ENCODE measurements at places on chromosomes 4 and X. TPM values are rescaled to one million over a fixed set of nuclear protein-coding genes. Genes with fewer than 3 reads are reported as not detected.

DNA sequence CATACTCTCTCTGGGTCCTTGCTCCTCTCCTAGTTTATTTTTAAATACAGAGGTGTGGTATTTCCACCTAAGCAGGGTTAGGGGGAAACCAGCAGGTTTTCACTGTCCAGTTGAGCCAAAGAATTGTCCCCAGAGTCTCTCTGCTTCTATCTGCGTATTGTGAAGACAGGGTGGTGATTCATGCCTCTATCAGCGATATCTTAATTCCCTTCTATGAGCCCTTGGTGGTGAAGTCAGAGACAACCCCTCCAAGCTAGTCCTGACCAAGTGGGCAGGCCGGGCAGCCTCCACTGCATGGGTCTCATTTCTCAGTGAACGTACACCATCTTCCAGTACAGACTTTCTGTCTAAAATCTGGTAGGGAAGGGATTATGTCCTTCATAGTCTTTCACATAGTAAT is 100.5 kb upstream of the GPR34 start:
- DNase-seq, result no peak

- no peak for DNase-seq
Observed at GRCh38 chrX:108264376-108264775, 172.8 kb downstream of the ATG4A start.

GRCh38 chrX:143231492-143231891 is 205.8 kb downstream of the SPANXN4 start:
- DNase-seq, result no peak

DNA sequence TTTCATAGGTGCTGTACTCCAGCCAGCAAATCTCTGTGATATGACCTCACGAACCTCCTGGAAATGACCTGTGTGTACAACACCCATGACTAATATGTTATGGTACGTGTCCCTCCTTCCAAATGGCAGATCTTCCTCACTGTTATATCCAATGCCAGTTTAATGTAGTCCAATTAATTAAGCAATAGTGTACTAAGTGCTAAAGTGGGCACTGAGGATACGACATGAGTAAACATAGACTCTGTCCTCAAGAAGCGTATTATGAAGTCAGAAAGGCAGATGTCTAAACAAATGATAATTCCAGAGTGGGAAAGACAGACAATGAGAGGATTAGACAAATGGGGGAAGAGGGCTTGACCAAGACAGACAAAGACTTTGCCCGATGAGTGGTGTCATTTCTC is 33.9 kb downstream of the GPRIN3 start:
- DNase-seq, result peak; percentile 22

- DNase-seq, result no peak
Observed at GRCh38 chr4:3239303-3239702, 9.7 kb upstream of the MSANTD1 start.

GRCh38 chr4:20195071-20195885 is 56.4 kb upstream of the SLIT2 start:
- DNase-seq, result no peak

- no peak for DNase-seq
Observed at GRCh38 chrX:11446336-11446735, 153.1 kb downstream of the AMELX start.

GRCh38 chr4:169869490-169869889 is 111.7 kb upstream of the HPF1 start:
- no peak for DNase-seq

GRCh38 chrX:43958529-43958928 is 14.7 kb downstream of the NDP start:
- DNase-seq, result peak; percentile 71

DNA sequence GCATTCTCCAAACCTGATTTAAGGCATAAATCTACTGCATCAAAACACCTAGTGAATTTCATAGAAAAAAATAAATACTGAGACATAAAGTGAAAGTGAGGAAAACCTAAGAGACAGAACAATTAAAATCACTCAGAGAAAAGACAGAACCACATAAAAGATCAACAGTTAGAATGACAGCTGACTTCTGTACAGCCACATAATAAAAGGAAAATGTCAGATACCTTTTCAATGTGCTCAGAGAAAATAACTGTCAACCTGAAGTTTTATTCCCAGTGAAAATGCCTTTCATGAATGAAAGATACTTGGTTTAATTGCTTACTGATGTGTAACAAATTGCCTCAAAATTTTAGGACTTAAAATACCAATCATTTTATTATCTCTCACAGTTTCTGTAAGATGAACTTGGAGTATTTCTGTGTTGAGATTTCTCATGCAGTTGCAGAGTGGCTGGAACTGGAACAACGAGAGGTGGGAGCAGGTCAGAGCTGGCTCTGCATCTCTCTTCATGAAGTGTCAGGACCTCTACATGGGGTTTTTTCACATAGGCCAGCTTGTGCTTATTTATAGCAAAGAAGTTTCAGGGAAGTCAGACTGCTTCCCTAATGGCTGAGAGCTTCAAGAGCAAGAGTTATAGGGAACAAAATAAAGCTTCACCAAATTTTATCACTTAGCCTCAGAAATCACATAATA is 11.9 kb upstream of the POF1B start:
- no peak for DNase-seq

GRCh38 chr4:6767748-6768538 is 14.6 kb upstream of the KIAA0232 start:
- no peak for DNase-seq

GRCh38 chr4:2596611-2597010 is 60.2 kb downstream of the FAM193A start:
- no peak for DNase-seq

DNA sequence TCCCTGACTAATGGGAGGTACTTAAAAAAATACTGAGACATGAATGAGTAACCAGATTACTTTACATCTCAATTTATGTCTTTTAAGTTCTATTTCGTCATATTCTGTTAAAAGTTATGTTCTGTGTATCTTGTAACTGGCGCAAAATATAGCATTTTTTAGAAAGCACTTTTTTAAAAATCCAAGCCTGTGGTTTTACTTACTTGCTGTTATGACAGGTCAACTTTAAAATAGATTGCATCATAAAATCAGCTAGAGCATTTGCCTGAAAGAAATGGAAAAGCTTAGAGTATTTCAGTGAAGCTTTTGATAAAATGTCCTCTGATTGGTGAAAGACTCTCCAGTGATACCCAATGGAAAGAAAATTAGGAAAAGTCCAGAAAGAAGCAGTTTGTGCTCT is 1892.3 kb upstream of the TENM3 start:
- DNase-seq, result no peak

GRCh38 chrX:54921427-54922021 is 900 bp downstream of the TRO start:
- DNase-seq, result no peak

DNA sequence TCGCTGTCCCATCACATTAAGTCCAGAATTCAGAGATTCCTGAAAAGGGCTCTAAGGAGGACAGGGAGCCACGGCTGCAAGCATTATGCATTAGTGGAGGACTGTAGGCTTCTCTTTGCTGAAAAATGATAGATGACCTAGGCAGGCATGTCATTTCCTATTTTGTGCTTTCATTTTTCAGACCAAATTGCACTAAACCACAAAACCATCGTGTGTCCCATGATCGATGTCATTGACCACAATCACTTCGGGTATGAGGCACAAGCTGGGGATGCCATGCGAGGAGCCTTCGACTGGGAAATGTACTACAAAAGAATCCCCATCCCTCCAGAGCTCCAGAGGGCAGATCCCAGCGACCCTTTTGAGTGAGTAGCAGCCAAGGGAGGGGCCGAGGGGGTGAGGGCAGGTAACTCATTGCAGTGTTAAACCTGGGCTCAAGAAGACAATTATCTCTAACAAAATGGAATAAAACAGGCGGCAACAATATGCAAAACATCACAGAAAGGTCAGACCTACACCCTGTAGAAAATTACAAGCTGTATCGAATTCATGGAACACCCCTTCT is 355.2 kb upstream of the GALNT7 start:
- no peak for DNase-seq

DNA sequence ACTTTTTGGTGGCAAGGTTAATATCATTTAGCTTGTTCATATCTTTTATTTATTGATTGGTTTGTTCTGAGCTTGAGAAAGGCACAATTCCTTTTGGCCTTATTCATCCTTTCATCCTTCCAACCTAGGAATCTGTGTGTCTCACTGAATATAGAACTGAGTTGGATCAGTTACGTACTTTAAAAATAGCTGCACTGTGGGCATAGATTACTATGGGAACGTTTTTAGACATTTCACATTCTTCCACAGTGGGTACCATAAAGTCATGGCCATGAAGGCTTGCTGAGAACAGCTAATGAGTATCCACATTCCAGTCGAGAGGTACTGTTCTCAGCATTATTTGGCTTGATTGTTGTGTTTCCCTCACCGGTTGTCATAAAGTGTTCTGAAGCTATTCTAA is 217.0 kb upstream of the DKK2 start:
- no peak for DNase-seq

- DNase-seq, result no peak
Observed at GRCh38 chr4:36651253-36651652, 369.8 kb downstream of the DTHD1 start.

GRCh38 chr4:181559637-181560036 is 683.6 kb upstream of the TENM3 start:
- no peak for DNase-seq

GRCh38 chr4:8355306-8355705 is 85.2 kb downstream of the ACOX3 start:
- DNase-seq, result no peak

DNA sequence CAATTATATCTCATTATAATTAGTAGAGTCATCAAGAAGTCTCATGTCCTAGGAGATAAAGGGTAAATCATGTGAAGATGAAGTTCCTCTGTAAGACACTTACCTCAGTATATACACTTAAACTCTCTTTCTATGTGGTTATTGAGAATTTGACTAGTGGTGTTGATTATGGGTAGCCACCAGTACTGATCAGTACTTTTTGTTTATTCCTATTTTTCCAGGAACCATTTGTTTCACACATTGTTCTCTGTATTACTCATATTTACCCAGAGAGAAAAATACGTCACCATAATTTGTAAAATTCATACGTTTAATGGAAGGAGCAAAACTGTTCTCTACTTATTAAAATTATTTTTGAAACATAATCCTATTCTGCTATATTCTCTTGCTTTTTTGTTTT is 55.8 kb upstream of the PRDM8 start:
- DNase-seq, result no peak

DNA sequence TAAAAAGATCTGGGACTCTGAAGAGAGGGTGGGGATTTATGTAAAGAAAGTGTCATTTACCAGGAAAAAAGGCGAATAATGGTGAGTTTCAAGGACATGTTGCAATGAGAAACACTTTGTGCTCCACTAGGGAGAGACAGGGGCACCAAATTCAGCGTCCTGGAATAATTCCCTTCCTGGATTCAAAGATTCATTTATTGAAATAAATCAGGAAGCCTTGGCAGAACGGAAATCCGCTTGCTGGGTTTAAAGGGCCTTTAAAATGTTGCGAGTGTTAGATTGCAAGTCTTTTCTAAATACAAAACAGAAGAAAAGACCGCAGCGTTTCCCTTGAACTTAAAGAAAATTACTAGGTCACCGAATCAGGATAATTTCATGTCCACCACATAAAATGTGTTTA is 3.8 kb upstream of the ZIC3 start:
- DNase-seq, result no peak

DNA sequence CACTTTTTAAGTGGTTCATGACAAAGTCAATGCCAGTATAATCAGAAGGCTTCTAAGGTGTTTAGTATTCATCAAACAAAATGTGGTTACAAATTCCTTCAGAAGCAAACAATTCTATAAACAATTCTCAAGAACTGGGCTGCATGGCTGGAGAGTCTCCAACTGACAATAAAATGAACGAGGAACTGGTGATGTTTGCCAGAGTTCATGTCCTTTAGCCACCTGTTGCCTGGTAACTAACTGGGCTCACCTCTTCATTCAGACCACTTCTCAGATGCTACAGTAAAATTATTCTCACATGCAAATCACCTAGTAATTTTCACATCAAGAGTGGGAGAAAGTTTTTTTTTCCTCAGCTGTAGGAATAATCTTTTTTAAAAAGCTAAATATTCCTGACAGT is 53.3 kb downstream of the CAMK2D start:
- no peak for DNase-seq

DNA sequence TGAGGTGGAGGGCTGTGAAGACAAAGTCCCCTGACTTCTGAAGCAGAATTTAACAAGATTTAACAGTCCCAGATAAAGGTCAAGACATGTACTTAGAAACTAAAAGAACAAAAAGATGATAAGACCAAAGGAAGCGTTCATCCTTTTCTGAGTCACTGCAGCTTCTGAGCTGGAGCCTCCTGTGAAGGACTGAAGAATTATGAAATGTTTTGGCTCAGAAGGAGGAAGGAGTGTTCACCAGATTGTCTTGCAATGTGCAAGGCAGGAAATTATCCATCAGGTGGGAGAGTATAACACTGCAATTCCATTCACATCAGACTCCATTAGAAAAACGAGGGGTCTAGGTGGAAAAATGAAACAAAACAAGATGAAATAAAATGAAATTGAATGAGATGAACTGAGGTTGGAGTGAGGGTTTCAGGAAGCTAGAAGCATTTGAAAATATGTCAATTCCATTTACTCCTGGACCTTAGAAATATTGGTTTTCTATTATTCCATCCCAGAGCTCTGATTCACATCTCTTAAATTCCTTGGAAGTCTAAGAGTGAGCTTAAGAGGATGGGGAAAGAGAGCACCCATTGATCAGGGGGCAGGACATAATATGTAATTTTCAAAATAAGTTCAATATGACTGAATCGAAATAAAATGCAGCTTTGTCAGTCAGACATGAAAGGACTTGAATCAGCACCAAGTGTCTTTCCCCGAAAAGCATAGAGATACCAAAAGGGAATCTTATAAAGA is 186.1 kb upstream of the LNX1 start:
- DNase-seq, result no peak

- DNase-seq, result no peak
Observed at GRCh38 chr4:181503687-181504390, 739.4 kb upstream of the TENM3 start.

- DNase-seq, result no peak
Observed at GRCh38 chr4:113316879-113317278, 267.4 kb downstream of the ANK2 start.

DNA sequence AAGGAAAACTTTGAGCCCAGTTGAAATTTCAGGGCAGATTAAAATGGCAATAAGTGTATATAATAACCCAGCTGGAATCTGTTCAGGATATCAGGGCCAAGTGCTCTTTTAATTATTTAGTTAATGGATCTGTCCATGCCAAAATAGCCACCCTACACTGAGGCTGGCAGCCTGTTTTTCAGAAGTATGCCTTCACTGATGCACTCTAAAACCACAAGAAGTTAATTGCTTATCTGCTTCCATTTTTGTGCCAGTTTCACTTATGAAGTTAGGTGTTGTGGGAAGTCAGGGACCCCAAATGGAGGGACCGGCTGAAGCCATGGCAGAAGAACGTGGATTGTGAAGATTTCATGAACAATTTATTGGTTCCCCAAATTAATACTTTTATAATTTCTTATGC is 960.3 kb downstream of the C4orf33 start:
- no peak for DNase-seq

- DNase-seq, result no peak
Observed at GRCh38 chr4:165393704-165394103, 14.9 kb downstream of the CPE start.

- no peak for DNase-seq
Observed at GRCh38 chr4:89221167-89221867, 86.3 kb downstream of the GPRIN3 start.

Gene HMGN5
- total RNA-seq, result 1.5 TPM

Gene TEX13D
- not detected for total RNA-seq

Gene TXK
- 0.26 TPM for total RNA-seq

Gene SMR3B
- total RNA-seq, result not detected

Gene GC
- 0.31 TPM for total RNA-seq

Gene FGF2
- total RNA-seq, result 21.7 TPM

Gene EPHA5
- 1.9 TPM for total RNA-seq

Gene SPANXA1
- total RNA-seq, result not detected

Gene DDX53
- total RNA-seq, result not detected

Gene RHOXF1
- total RNA-seq, result 0.41 TPM

Gene GRIA2
- total RNA-seq, result not detected

Gene KIT
- 1.5 TPM for total RNA-seq
